Endothelial cell (in vitro differentiated cells): ENCODE measurements at places on chromosomes 12 and 14.

GRCh38 chr12:3129301-3130056, 52.3 kb downstream of the TSPAN9 start:
- no peak for DNase-seq

DNA sequence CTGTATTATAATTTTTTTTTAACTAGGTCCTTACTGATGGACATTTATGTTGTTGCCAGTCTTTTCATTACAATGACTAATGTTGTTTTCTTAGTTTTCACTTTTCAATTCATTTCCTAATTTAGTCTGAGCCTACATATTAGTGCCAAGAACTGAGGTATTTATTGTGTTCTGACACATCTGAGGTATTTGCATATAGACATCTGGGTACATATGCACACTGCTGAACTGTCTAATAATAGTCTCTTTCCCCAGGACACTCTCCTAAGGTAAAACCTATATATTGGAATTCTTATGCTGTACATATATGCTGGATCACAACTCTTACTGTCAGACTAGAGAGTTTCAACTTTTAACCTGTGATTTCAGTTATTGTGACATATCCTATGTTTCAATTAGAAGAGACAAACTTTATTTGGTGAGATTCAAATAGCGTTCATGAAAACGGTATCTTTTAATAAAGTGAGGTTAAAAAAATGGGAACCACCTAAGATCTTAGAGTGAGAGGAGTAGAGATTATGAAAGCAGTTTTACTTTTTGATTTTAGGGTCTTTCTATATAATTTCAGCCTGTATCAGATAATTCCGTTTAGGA, 263.2 kb downstream of the RAD51B start:
- no peak for DNase-seq

GRCh38 chr14:20969336-20969735, 14.0 kb downstream of the RNASE2 start:
- DNase-seq = no peak

GRCh38 chr14:22614240-22614799, 16.2 kb downstream of the ABHD4 start:
- DNase-seq = no peak

DNA sequence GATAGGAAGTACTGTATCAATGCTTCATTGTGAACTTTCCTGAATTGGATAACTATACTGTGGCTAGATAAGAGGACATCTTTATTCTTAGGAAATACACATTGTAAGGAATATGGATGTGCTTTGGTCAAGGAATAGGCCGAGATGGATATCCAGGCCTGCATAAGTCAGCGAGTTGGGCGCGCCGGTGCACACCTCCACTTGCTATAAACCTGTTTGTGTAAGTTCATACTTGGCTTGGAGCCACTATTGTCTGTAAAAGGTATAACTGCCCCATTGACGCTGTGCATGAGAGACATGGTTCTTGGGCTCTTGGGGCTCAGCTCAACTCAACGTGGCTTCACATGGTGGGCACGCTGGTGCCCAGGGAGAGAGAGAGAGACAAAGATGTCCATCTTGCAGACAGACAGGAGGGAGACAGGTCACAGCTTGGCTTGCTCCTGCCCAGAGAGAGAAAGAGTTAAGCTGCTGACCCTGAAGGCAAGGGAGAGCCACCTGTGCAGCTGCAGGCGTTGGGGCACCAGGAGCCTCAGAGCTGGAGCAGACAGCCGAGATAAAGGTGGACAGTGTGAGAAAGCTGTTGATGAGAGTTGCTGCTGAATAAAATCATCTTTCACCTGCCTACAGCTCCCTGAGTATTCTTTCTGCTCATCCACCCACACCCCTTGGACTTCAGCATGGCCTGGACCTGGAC, 34.1 kb upstream of the COCH start:
- no peak for DNase-seq

GRCh38 chr12:93244514-93245077, 133.1 kb upstream of the NUDT4 start:
- DNase-seq = no peak

- DNase-seq = no peak
Measured at GRCh38 chr12:273382-273781, 10.7 kb upstream of the SLC6A13 start.

GRCh38 chr12:96007729-96008128, 11.6 kb upstream of the HAL start:
- no peak for DNase-seq

DNA sequence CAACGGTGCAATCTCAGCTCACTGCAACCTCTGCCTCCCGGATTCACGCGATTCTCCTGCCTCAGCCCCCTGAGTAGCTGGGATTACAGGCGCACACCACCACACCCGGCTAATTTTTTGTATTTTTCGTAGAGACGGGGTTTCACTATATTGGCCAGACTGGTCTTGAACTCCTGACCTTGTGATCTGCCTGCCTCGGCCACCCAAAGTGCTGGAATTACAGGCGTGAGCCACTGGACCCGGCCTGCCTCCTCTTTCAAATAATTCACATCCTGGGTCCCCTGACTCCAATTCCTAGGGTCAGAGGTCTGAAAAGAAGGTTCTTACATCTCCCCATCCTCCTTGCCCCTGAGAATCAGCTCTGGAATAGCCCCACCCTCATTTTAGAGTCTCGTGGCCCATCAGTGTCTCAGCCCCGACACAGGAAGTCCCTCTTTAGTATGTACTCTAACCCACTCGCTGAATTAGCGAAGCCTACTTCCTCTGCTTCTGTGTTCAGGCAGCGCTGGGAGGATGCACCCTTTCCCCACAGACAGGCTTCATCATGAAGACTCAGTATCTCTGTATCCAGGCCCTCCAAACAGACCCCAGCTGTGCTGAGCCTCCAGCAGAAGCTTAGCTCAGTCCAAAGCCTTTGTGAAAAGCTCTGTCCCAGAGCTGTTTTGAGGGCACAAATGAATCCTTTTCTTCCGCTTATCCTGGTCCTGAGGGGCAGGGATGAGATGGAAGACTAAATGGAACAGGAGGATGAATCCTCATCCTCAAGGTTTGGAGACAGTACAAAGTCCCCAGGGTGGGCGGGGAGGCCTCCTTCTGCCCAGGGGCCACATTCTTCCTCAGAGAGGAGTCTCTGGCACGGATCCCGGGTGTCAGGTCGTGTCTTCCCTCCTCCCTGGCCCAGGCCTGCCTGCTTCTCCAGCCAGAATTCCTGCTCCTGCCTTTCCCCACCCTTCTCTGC, 3.5 kb downstream of the LPAR5 start:
- DNase-seq = no peak

DNA sequence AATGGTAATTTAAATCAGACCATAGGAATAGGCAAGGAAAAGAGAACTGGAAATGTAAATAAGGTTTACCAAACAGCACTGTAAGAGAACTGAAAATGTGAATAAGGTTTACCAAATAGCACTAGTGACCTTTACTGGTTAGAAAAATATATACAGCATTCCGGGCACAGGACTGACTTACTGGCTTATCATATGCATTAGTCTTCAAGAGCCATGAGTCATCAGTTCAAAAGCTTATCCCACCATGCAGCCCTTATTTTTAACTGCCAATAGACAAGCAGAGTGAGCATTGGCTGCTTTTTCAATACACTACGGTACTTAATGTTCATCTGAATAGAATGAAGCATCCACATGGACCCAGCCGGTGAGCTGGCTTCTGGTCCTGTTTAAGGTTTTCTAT, 13.0 kb upstream of the NELL2 start:
- DNase-seq = no peak

DNA sequence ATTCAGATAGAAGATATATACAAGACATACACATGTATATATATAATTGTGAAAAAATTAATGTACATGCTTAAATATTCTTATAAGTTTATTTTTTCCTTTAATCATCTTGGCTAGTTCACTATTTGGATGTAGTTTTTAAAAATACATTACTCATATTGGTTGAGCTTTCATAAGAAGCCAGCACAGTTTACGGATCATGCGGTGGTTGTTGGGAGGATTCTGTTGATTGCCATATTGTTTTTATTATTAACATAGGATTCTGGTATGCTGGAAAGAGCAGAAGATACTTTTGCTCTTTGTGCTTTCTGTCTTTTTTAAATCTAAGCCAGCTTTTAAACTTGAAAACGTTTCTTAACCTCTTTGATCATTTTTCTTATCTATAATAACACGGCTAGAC, 163.4 kb downstream of the OTOGL start:
- DNase-seq = no peak

GRCh38 chr14:51518280-51518679, 133.4 kb upstream of the FRMD6 start:
- DNase-seq = no peak

DNA sequence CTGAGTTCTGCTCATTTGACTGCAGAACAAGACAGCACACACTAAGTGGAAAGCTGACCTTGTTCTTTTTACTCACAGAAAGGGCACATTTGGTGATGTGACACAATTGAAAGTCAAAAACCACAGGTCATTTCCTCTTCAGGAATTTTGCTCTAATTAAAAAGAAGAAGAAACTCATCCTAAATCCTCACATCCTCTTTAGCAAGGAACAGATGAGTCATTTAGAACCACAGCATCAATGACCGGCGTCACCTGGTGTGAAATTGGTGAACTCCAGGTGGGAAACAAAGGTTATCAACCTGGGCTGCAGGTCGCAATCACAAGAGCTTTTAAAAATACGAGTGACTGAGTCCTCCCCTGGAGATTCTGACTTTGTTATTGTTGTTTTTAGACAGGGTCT, 2.9 kb upstream of the RNU6-8 start:
- DNase-seq = no peak

GRCh38 chr12:71142016-71142415, 15.8 kb downstream of the TSPAN8 start:
- no peak for DNase-seq

- no peak for DNase-seq
Measured at GRCh38 chr14:65910108-65910786, 497.7 kb downstream of the FUT8 start.

- no peak for DNase-seq
Measured at GRCh38 chr12:52524898-52525591, 4.9 kb upstream of the KRT5 start.

GRCh38 chr12:42382013-42382696, 56.2 kb downstream of the PPHLN1 start:
- no peak for DNase-seq

- DNase-seq = no peak
Measured at GRCh38 chr12:130120012-130120805, 42.1 kb upstream of the FZD10 start.

DNA sequence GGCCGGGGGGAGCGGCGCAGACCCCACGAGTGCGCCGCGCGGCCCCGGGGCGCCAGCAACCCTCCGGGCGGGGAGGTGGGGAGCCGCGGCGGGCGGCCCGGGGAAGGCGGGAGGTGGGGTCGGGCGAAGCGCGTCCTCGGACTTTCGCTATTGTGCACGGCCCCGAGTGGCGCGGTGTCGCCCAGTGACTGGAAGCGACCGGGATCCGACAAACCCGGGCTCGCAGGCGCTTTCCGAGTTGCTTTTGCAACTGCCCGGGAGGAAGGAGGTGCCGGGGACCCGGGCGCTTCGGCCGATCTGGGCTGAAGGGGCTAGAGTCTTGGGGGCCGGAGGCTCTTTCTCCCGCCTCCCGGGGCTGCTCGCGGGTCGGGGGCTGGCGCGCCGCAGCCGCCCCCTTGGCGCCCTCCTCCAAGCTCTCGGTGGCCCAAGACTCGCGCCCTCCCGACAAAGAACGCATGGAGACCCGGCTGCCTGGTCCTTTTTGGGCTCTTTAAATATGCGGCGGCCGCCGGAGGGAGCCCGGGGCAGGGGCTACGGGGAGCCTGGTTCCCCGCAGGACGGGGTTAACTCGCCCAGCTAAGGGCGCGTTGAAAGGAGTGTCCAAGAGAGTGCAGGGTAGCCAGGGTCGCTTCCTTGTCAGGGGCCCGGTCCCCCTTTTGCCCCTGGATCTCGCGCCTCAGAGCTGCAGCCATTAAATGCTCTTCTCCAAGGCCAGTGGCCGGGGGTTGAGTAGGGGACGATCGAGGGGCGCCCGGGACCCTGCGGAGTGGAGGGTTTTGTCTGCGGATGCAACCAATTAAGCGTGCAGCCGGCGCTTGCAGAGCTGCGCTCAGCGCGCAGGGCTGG, 1.4 kb downstream of the HMGA2 start:
- DNase-seq = peak; percentile 60

DNA sequence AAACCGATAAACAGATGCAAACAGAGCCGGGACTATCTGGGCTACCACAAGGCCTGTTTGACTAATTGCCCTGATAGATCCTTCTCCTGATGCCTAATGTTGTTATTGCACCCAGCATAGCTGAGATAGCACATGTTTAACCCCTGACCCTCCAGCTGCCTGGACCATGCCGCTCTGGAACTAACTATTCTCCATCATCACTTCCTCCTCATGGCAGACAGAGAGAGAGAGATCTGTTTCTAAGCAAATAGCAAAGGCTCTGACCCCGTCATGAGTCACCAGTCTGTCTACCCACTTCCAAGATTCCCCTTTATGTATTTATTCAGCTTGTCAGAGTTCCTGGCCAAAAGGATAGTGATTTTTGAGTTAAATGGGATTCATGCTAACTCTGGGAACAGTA, 58.2 kb upstream of the FLRT2 start:
- no peak for DNase-seq

DNA sequence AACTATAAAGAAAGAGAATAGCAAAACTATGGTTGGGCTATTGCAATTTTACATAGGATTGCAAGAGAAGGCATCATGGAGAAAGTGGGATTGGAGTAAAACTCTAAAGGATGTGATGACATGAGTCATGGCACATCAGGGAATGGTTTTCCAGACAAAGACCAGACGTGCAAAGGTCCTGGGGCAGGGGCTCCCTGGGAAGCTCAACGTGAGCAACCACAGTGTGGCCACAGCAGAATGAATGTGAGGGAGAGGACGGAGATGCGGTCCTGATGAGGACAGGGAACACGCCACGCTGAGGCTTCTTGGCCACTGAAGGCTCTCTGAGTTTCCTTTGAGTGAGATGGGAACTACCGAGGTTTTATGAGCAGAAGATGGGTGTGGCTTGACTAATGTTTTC, 38.2 kb downstream of the FZD10 start:
- no peak for DNase-seq

- no peak for DNase-seq
Measured at GRCh38 chr12:12951504-12951903, 466 bp downstream of the GPRC5D start.

GRCh38 chr14:60654334-60654821, 5.1 kb upstream of the SIX1 start:
- DNase-seq = no peak

DNA sequence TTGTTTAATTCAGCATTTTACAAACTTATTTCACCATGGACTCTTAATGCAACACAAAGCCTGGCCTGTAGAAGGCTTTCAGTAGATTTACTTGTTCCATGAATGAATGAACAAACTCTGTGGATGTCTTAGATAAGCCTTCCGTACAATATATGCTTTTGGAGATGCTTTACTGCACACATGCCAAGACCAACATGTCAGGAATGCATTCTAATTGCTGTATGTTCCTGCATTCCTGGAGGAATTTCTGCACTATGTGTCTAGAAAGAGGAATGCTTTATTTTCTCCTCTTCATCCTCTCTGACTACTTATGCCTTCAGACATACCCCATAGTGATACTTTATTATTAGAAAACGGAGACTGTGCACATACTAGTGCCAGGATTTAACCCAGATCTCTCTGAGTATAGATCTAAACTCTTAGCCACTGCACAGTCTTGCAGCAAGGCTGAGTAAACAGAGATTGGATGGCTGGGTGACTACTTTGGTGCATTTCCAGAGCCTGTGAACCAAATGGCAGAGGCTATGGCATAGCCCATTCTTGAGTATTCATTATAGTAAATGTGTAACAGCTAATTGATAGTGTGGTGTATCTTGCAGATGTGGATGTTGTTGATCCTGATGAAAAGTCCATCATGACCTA, 108.2 kb downstream of the SYNE2 start:
- DNase-seq = no peak

- DNase-seq = no peak
Measured at GRCh38 chr14:64732536-64733120, 28.4 kb downstream of the PLEKHG3 start.
